Stimulated activated CD8-positive, alpha-beta memory T cell treated with anti-CD3 and anti-CD28 coated beads, Interleukin-15, amount 100 ng/mL, for 1 hour (primary cell): ENCODE measurements at places on chromosomes 11 and 22.

GRCh38 chr11:8656291-8656690, 26.2 kb downstream of the TRIM66 start:
- DNase-seq, result no peak

DNA sequence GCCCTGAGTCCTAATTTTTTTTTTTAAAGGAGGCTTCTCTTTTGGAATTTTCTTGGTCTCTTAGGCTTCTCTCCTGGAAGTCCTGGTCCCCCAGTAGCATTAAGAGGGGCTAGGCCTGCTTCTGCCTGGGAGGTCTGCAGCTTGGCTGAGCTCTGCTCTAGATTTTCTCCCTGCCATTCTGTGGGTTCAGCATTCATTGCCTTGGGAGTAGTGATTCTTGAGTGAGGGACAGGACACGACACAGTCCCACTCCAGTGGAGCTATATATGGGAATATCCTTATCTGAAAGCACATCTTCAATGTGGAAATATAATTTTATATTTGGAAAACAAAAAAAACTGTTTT, 3.7 kb downstream of the IGSF22 start:
- no peak for DNase-seq

- no peak for DNase-seq
These were observed 134.2 kb downstream of the LDLRAD3 start for GRCh38 chr11:36077886-36078685.

DNA sequence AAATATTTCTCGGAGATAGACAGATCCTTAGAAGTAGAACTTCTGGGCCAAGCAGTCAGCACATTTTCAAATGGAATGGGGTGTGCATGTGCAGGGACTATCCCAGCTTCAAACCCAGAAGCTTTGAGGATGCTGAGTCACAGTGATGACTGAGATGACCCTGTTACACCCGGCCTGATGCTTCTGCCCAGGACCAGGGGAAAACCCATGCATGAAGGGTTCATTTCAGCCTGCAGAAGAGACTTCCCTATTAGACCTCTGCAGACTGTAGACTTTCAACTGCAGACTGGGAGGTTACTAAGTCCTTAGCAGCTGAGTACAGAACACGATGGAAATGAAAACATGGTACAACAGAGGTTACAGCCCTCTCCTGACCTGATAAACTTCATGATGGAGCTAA, 3.6 kb upstream of the OR2AT4 start:
- DNase-seq, result no peak

- no peak for DNase-seq
These were observed 527 bp upstream of the MRPL48 start for GRCh38 chr11:73787051-73787642.

- DNase-seq, result no peak
These were observed 77.7 kb downstream of the KCNC1 start for GRCh38 chr11:17812091-17812864.

- no peak for DNase-seq
These were observed 192.1 kb downstream of the CTTN start for GRCh38 chr11:70590356-70590991.

DNA sequence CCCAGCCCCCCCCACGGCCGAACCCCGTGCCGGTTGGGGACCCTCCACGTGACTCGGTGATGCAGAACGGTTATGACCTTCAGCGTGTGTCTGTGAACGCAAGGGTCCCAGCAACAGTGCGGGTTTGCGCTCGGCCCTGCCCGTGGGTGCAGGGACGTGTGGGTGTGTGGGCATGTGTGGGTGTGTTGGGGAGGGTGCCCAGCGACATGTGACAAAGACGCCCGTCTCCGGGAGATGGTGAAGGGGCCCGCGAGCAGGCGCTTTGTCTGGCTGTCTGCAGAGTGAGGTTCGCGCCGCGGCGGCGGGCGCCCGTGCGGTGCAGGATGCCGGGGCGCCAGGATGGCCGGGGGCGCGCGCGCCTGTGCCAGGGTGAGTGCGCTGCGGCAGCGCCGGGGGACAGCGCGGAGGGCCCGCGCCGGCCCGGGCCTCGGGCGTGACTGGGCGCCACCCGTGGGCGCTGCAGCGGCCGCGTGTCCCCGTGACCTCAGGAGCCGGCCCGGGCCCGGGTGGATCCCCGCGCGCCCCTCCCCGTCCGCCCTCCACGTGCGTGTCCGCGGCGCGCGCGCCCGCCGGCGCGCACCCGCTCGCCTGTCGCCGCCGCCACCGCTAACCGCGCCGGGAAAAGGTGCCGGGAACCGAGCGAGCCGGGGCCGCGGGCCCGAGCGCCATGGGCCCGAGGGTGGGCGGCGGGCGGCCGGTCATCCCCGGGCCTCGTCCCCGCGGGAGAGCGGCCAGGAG, at the start of gene LRFN4:
LRFN4 (plus strand) TSS at position 569 of the 738 bp plus-strand sequence. CDS start 681 bp downstream, outside the sequence.
- no peak for DNase-seq

DNA sequence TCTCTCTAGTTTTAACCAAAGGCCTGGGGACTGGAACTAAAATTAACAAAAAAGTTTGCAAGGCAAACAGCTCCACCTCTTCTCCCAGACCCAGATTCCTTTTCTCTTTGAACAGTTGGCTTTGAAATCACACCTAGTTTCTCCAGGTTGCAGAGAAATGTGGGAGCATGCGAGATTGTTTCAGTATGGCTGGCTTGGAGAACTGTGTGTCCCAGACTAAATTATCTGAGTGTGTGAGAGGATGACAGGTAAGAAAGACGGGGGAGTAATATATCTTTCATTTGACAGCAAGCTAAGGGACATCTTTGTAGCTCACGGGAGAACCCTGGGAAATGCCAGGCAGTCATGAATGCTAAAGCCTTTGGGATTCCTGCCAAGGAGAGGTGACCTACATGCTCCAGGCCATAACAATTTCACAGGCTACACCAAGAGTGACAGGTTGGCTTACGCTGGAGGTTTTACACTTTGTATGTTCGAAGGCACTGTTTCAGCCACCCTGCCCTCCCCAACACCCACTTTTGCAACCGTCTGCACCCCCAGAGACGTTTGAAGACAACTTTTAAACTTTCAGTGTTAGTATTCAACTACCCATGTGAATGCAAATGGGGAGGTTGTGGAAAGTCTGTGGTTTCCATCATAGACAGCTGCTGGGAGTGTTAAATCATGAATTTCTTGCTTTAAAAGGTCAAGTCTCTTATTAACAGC, 109.3 kb upstream of the SNX19 start:
- no peak for DNase-seq

DNA sequence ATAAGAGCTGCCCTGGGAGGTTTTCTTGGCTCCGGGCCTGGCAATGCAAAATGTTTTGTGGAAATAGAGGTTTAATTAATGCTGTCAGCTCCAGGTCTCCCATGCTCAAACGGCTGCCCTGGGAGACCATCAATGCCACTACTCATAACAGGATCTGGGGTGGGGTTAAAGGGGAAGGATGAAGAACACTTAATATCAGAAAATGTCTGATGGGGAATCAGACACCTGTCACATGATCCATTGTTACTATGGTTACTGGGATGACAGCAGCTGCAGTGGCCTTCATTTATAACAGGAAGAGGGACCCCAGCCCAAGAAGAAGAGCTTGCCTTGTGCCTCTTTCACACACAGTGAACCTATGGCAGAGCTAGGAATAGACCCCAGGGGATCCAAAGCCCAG, 2.2 kb upstream of the SYT13 start:
- no peak for DNase-seq

DNA sequence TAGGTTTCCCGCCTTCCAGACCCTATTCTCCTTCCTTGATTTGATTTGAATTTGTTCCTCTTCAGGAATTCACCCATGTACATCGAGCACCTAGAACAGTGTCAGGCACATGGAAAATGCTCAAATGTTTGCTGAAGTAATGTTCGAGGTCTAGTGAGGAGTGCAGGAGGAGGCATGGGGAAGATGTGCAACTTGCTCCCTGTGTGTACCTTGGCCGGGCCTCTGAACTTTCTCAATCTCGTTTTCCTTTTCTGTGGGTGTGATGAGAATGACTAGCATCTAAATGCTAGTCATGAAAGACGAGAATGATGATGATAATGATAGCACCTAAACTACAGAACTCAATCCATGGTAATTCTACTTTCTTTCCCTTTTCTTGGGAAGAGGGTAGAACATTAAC, 279.1 kb upstream of the PLET1 start:
- no peak for DNase-seq

DNA sequence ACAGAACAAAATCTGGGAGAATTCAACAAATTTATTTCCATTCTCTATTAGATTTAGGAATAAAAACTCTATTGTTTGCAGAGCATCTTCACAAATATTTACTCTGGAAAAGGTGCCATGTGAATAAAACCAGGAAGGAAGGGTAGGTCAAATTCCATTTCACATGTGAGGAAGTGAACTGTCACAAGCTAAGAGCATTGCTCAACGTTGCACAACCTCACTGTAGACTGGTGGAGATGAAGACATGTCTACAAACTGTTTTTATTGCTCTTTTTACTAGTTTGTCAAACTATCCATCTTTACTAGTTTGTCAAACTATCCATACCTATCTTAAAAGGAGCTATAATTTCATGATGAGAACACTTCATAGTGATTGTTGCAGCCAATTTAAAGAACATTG, 236.4 kb downstream of the CNTN5 start:
- DNase-seq, result no peak

DNA sequence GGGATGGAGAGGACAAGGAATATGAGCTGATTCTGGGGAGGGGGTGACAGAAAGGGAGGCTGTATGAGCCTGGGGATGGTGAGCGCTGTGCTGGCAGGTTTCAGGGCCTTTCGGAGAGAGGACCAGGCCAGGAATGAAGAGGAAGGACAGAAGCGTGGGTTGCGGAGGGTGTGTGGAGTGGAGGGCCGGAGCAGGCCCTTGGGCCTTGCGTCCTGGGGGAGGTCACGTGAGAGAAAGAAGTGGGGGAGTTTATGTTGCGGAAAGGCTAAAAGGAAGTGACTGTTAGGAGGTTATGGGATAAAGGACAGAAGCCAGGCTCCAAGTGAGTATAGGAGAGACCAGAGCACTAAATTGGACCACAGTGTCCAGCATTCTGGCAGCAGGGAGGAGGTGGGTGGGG, 17.5 kb downstream of the BCR start:
- no peak for DNase-seq

DNA sequence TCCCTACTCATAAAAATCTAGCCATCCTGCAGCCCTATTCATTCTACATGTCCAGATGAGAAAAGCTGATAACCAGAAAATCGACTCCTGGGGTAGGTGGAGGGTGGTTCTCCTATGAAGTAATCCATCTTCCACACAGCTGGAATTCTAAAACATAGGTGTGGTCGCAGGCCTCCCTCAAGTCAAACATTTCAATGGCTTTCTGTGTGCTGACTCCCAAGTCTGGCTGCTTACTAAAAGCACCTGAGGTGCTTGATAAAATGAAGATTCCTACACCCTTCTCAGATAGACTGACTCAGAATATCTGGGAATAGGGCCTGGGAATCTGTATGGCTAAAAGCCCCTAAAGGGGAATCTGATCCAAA, 26.1 kb downstream of the IRAG1 start:
- no peak for DNase-seq

GRCh38 chr11:73218830-73219215, 742 bp downstream of the P2RY2 start:
- no peak for DNase-seq

GRCh38 chr11:19938169-19938856, 222.0 kb downstream of the DBX1 start:
- DNase-seq, result no peak

DNA sequence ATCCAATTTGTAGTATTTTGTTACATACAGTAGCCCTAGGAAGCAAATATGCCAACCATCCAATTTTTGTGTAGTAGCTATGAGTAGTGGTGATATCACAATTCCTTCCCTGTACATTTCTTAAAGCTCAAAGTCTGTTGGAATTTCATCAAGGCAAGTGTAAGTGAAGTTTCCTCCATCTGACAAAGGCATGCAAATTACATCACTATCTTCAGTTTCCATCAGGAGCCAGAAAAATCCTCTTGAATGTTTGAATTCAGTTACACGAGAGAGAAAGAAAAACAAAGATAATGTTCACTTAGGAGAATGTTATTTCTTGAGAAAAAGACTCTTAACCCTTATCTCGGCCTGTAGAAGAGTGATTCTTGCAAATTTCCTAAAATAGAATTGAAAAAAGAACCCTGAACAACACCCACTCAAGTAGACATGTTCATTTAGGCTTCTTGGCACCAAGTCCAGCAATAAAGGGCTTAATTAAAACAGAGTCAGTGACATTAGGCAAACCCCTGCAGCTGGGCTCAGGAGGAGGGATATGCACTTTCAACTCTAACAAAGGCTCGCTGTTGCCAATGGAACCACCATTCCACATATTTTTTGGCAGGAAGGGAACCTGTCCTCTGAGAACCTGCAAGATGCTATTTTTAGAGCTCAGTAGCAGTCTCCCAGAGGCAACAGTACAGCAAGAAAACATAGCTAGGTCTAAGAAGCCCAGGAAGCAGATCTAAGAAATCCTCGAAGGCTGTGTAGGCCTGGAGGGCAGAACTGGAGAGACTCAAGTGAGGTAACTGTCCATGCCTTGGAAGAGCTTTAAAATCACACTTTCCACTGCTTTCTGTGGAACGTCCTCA, 144.6 kb downstream of the CCDC81 start:
- DNase-seq, result no peak

DNA sequence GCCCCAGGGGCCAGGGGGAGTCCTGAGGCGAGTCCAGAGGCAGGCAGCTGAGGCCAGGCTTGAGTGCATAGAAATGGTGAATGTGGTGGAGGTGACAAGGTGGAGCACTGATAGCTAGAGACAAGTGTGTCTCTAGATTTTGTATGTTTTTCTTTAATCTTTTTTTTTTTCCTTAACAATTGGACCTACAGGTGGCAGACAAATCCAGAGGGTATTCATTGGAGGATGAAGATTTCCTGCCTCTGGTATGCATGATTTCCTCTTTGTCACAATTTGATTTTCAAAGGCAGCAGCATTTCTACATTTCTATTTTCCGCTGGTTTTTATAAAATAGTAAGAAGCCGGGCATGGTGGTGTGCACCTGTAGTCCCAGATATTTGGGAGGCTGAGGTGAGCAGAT, 47.7 kb upstream of the DKK3 start:
- DNase-seq, result no peak

GRCh38 chr11:70495351-70496310, 97.3 kb downstream of the CTTN start:
- DNase-seq, result no peak

DNA sequence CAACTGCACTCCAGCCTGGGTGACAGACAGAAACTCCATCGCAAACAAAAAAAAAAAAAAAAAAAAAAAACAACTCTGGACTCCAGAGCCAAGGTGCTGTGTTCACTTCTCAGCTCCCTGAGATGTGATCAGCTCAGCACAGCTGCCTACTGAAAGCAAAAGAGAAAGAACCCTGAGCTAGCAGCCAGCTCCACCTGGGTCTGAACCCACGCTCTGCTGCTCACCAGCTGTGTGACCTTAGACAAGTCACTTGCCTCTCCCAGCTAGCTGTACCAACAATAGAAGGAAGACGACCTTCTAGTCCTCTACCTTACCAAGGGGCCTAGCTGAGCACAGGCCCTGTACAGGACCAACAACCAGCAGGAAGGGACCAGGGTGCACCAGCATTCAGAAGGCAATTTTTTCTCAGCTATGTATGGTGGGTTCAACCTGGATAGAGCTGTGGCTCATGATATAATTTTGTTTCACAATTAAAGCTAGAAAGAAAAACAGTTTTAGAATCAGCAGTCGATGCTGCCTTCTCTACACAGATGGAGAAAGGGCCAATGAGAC, 3.8 kb downstream of the DGCR2 start:
- DNase-seq, result no peak

- no peak for DNase-seq
These were observed 35.1 kb downstream of the LINC01488 start for GRCh38 chr11:69516526-69516925.
